Type B pancreatic cell (in vitro differentiated cells): ENCODE measurements at places on chromosomes 6 and 20. TPM values are rescaled to one million over a fixed set of nuclear protein-coding genes. Genes with fewer than 3 reads are reported as not detected.

HLA-DRB5 gene
- total RNA-seq: 9.2 and 22.1 TPM in 2 replicates

DNAH8 gene
- 0.05 and 0.14 TPM in 2 replicates for total RNA-seq

GRCh38 chr6:8947900-8948299 is 512.6 kb upstream of the SLC35B3 start:
- no peak for DNase-seq

DNA sequence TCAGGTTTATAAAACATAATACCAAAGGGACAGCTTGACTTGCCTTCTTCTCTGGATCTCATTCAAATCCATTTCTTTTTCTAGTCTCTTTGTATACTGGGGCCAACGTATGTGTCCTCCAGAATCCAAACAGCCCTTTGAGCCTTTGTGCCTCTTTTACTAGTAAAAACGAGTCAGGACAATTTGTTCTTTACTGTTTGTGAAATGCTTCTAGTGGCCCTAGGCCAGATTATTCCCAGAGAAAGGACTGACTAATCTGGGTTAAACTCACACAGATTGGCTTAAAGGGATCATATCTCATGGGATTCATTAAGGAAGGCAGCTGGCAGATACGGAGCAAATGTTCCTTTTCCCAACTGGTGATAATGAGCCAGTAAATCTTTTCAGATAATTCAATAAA is 32.1 kb upstream of the MANEA start:
- DNase-seq: no peak

GRCh38 chr6:169141671-169142537 is 111.7 kb downstream of the THBS2 start:
- DNase-seq: no peak

- DNase-seq: no peak
Observed at GRCh38 chr6:155493694-155494143, 38.1 kb upstream of the NOX3 start.

DNA sequence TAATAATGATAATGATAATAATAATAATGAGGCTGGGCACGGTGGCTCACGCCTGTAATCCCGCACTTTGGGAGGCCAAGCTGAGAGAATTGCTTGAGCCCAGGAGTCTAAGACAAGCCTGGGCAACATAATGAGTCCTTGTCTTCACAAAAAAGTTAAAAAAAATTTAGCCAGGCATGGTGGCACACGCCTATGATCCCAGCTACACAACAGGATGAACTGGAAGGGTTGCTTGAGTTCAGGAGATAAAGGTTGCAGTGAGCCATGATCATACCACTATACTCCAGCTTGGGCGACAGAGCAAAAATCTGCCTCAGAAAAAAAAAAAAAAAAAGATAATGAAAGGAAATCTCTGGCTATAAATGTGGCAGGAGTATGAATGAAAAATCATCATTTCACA is 213.4 kb downstream of the HIVEP2 start:
- DNase-seq: no peak

DNA sequence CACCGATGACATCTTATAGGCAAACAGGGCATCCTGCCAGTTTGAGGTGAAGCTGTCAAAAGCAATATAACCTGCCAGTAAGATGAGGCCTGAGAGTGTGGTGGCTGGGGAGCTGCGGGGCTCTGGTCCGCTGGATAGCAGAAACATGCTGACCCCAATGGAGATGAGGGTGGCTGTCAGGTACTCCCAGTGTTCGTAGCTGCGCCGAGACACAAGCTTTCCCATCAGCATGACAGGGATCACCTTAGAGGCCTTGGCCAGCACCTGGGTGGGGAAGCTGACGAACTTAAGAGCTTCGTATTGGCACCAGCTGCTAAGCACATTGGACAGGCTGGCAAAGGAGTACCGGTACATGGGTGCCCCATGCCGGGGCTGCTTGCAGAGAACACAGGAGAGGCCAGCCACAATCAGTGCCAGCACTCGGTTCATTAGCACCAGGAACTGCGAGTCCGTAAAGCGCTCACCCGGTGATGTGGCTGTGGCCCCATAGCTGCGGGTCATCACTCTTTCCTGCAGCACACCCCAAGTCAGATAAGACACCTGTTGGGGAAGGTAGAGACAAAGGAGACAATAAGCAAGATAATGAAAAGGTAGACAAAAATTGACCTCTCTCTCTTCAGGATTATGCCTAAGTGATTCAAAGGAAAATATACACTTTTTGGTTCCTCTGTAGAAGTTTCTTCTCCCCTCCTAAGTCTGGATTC is 2.1 kb downstream of the SLC35B2 start:
- no peak for DNase-seq

DNA sequence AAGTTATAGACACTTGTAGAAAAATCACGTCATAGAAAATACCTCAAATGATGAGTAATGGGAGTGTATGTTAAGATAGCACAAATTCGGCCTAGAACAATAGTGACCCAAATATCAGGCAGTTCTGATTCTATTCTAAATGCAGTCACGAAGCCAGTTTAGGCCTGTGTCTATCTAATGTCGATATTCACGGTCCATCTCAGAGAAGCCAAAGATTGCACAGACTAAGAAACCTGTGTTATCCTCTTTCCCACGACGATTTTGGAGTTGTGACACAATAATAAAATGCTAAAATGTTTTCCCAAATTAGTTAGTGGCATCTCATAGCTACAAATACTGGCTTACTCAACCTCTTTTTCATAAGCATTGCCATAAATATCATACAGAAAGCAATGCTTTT is 4.0 kb downstream of the HIVEP2 start:
- no peak for DNase-seq

- DNase-seq: no peak
Observed at GRCh38 chr6:2266841-2267240, 21.4 kb upstream of the GMDS start.

DNA sequence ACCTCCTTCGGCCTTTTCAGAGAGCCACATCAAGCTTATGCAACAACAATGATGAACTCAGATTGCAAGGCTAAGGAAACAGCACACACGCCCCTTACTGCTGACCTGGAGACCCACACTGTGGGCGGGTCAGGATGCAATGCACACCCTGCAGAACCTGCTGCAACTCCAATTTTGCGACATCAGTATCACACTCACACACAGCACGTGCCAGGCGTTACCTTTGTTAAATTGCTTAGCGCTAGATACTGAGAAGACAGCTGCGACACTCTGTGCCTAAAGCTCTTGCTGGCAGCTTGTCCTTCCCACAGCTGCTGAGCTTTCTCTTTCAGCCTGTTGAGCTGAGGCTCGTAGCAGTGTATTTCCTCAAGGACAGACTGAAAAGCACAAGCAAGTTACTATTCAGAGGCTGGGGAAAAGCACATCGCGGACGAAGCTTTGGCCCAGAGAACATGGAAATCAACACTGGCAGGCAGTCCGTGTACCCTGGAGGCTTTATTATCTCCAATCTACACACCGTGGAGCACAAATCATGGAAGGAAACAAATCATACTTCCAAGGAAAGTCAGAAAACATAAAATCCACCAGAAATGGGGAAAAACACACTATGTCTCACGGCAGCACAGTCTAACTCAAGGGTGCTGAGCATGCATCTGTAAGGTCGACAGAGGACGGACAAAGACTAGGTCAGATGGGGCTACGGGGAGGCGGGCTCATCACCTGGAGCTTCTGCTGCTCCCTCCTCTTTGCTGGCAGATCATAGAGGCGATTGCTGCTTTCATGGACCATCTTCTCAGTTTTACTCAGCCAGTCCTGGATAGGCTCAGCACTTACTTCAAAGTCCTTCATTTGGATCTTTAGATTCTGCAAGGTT is 268.2 kb downstream of the SYNE1 start:
- no peak for DNase-seq

GRCh38 chr6:23851522-23851921 is 274.5 kb upstream of the NRSN1 start:
- DNase-seq: no peak

- no peak for DNase-seq
Observed at GRCh38 chr6:30042914-30043313, 18.2 kb upstream of the POLR1H start.

DNA sequence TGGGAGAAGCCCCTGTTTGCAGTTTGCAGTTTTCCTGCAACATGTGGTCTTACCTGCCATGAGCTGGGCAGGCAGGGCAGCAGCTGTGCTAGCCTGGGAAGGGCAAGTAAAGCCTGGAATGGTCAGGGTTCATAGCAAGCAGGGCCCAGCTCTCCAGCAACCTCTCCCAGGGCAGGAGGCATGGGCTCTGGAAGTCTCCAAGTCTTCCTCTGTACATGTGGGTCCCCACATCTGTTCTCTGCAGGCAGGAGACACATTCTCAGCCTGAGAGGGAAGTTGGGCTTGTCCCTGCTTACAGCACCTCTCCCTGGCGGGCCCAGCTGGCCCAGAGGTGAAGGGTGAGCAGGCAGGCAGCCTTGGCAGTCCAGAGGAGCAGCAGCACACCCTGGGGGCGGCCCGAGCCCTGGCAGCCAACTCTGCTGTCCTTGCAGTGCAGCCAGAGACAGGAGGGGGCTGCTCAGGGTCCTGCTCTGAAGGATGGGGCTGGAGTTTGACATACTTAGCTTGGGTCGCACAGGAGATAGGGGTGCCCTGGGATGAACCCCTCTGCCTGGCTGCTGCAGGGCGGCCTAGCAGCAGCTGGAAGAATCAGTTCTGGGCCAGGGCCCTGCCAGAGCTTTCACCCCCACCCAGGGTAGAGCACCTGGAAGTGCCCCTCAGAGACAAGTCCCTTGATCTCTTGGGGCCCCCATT is 176.0 kb downstream of the MRPL14 start:
- peak; percentile 77 for DNase-seq
